ENCODE measurements at places on chromosomes 1 and 21.
A peak's percentile ranks its signal among the peaks of the same experiment; 100 is the strongest.

DNA sequence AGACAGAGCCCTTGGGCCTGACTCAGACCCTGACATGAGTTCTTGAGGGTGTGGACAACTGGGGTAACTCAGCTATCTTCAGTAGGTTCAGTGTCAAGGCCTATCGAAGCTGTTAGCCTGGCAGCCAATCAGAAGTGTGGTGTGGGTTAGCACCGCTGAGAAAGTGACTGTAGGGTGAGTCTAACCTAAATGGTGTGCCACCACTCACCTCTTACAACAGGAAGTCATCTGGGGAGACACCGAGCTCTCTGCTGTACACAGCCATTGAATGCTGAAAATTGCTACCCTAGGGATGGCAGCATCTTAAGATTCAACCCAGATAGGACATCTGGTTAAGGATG, 44.6 kb downstream of the RASSF5 start:
- DNase-seq, result no peak

GRCh38 chr1:115107516-115108260, 18.4 kb upstream of the TSPAN2 start:
- DNase-seq, result no peak

DNA sequence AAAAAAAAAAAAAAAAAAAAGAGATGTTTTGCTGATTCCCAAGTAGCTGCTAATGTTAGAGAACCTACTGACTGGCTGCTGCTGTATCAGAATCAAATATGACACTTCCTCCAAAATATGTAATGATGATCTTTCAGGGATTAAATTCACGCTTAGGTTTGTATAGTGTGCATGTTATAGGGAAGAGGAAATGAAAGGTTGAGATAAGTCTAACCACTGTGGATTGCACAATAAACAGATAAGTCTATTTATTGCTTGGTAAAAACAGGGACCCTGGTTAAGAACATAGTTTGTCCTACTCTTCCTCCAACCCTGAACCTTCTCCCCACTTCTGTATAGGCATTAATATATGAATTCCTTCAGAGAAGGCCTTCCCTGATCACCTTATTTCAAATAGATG, 13.2 kb downstream of the RC3H1 start:
- no peak for DNase-seq

- DNase-seq, result no peak
Observed at GRCh38 chr1:53311702-53312305, 16.1 kb downstream of the LRP8 start.

DNA sequence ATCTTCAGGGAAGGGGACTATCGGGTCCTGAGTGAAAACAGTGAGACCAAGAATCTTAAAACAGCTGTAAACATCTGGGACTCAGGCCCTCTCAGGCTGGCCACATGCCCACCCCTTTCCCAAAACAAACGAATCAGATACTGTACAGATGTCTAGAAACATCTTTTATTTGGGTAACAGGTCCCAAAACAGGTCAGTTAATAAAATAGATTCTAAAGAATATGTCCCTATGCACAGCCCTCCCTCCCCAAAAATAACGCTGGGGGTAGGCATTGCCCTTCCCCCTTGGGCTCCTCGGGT, 499 bp upstream of the CRTC2 start:
- no peak for DNase-seq

- DNase-seq, result no peak
Observed at GRCh38 chr1:234969581-234970400, 158.8 kb downstream of the TOMM20 start.

DNA sequence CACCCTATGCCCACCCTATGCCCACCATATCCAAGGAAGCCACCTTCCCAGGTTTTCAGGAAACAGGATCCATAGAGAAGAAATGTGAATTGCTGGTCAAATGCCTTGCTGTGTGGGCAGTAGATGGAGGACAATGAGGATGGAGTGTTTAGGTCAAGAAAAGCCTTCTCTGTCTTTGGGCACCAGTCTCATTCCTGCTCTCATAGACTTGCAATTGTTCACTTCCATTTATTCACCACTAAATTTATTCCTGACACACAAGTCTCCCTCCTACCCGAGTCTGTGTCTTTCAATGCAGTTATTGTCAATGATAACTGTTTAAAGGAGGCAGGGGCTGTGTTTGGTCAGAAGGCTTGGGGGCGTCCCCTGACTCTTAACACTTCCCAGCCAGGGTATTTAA, 48.0 kb upstream of the ITPKB start:
- no peak for DNase-seq

- DNase-seq, result no peak
Observed at GRCh38 chr1:181178241-181178879, 89.9 kb downstream of the IER5 start.

GRCh38 chr1:234629026-234629425, 19.0 kb upstream of the IRF2BP2 start:
- no peak for DNase-seq

DNA sequence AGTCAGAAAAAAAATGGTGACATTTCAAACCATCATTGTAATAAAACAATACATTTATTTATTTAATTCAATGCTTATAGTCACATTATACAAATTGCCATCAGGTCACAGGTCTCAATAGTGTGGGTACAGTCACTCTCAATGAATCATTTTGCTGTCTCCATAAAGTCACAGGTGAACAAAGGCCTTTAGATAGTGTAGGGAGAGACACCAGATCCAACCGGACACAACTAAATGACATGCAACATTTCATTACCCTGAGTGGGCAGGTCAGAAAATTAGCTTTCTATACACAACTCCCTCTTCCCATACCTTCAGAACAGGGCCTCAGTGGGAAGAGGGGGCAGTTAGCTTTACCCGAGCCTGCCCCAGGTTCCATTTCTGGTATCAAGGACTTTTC, 63.2 kb downstream of the STYXL2 start:
- no peak for DNase-seq

DNA sequence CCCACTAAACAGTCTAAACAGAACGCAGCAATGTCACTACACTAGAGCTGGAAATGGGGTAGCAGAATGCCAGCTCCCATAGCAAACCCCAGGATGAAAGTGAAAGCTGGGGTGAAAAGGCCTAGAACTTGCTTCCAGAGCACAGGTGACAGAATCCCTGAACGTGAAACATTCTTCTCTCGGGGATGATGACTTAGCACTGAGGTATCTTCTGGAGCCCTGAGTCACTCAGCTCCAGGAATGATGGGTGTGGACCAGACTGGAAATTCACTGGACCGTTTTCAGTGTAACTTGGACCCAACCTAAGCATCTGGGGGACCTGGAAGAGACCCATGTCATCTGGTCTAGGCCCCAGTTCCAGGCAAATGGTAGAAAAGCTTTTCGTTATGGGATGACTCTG, 108.9 kb downstream of the CDC7 start:
- no peak for DNase-seq

GRCh38 chr1:86762336-86762735, 58.0 kb downstream of the SH3GLB1 start:
- DNase-seq, result no peak

DNA sequence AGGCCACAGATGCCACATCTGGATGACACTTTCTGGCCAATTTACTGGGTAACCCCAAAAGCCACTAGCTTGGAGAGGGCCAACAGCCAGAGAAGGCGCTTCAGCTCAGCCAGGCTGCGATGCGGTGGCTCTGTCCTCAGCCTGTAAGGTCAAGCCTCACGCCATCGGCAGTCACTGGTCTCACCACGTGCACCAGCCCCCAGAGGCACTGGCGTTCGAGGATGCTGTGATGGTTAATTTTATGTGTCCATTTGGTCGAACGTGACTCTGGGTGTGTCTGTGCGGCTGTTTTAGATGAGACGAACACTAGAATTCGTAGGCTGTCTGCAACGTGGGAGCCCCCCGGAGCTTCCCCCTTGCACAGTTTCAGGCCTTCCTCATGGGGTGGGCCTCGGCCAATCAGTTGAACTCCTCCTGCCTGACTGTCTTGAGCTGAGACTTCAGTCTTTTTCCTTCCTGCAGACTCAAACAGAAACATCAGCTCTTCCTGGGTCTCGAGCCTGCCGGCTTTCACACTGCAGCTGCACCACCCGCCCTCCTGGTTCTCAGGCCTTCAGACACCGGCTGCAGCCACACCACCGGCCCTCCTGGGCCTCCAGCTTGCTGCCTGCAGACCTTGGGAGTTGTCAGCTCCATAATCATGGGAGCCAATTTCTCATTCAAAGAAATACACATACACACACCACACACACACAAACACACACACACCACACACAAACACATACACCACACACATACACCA, 41.6 kb upstream of the SLC45A1 start:
- DNase-seq, result no peak

DNA sequence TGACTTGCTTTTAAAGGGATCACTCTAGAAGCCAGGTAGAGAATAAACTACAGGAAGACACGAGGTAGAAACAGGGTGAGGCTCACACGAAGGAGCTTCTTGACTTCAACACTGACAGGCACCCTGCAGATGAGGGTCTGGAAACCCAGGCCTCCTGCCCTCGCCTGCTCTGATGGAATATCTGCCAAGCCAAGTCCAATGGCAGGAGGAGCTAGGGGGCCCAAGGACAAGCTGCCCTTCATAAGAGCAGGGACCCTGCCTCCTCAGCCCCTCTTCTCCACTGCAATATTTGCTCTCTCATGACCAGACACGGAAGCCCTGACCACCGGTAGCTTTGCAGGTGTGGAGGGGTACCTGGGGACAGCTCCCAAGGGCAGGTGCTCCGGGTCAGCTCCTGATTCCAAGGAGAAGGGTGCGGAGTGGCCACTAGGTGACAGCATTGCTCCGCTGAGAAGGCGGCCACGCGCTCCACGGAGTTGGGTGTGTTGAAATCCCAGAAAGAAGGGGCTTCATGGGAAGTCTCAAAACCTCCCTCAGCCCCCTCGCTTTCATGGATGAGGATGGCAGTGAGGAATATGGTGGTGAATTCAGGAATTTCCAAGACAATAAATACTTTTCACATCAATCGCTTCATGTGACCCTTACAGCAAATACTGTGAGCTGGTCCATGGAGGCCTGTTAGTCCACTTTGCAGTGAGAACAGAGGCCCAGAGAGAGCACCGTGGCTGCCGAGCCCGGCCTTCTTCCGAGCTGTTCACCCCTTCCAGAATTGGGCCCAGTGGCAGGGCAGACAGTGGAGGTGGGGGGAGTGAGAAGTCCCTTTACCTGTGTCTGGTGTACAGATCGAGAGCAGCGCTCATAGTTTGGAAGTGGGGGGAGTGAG, 33.2 kb upstream of the PAX7 start:
- DNase-seq, result peak; percentile 67

- no peak for DNase-seq
Observed at GRCh38 chr1:244224487-244225430, 173.7 kb downstream of the ZBTB18 start.

DNA sequence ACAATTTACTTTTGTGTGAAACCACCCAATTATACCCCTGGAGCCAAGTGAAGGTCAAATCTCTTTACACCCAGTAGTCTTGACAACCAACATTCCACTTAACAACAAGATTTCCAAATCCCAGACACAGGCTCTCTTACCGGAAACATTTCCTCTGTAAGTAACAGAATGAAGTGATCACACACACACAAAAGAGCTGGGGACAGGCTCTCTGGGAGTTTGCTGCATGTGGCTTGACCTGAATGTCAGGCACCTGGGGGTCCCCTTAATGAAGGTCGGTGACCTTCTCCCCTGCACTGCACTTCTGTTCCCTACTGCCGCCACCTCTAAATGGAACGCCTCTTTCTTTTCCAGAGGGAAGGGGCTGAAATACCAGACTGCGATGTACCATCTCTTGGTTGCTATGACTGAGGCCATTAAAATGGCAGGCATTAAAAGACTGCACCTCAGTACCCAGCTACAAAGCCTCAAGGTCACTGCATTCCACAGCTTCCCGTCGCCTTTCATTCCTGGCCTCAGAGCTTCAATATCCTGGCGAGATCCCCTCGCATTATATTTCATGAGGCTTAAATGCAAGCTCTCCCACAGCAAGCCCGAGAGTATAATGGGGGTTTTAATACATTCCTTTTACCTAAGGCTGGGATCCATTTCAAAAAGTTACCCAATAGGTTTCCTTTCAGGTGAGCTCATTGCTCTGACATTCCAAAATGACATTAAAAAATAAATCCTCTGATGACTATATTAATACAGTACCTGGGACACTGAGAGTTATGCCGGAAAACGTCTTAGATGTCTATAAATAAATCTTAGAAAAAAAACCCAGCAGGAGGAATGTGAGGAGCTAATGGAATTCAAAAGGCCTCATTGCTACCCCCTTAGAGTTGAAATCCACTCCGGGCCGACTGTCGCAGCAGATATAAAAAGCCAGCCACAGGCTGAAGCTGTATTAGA, 90.9 kb upstream of the DIRAS3 start:
- DNase-seq, result no peak

DNA sequence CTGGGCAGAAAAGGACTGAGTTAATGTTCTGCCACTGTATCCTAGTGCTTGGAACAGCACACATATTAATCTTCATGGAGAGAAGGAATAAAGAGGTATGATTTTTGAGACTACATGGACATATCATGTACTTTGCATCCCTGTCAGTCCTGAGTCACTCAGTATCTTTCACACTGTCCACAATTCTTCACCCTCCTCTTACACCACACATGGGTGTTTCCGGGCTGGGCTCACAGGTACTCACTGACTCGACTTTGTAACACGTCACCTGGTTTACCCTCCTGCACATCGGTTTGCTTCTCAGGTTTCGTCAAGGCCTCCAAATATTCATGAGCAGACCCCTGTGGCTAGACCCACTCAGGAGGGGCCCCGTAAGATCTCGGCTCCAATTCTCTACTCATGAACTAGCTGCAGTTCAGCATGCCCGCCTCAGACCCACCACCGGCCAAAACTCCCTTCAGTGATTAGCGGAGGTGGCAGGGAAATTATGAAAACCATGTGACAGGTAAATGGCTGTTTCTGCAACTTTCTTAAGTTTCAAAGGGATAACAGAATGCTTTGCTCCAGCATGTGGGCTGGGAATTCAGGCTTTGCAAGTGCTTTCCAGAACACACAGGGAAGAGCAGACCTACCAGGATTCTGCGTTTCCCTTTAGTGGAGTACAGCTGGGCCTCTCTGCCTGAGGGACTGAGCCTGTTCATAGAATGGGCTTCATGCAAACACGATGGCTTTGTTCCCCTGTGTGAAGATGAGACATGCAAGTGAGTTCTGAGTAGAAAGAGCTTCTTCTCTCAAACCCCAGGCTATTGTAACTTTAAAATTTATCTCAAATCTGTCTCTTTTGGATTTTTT, 31.3 kb upstream of the TRABD2B start:
- DNase-seq, result no peak

DNA sequence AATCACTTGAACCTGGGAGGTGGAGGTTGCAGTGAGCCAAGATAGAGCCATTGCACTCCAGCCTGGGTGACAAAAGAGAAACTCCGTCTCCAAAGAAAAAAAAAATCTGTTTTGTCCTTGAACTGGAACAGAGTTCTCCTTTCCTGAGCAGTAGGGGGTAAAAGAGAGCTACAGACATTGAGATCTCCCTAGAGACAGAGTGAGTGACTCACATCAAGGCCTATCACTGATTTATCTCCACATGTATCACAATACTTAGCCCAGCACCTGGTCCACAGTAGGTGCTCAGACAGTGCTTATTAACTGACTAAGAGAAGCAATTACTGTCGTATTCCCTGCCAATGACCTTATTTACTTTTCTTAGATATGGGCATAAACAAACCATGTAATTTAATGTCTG, 354.1 kb upstream of the C1orf87 start:
- DNase-seq, result no peak

All from iPS DF 6.9 (cell line).